Frontal cortex (tissue), 4 donors: ENCODE measurements at places on chromosomes 3 and 15.

- no peak for DNase-seq
Measured at GRCh38 chr3:124858275-124858674, 28.9 kb downstream of the ITGB5 start.

- no peak for DNase-seq
Measured at GRCh38 chr3:34216711-34217335, 418.4 kb downstream of the PDCD6IP start.

DNA sequence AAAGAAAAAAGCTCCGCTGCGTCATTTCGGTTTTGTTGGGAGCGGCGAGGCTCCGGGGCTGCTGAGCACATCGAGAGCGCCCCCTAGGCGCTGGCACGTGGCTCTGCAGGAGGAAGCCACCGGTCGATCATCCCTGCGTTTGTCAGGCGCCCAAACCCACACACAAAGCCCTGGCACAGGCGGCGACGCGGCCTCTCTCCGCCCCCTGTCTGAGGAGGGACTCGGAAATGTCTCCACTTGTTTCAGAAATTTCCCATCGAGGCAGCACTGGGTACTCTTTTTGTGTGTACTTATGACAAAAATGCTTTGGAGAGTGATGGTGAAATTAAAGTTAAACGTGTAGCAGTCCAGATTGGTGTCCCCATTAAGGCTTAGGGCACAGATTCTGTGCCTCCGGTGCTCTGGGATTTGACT is 407.3 kb upstream of the ONECUT1 start:
- peak; percentile 61 for DNase-seq

- no peak for DNase-seq
Measured at GRCh38 chr15:60219866-60220265, 177.9 kb downstream of the ANXA2 start.
